ENCODE measurements at places on chromosomes 7 and 10. TPM values are rescaled to one million over a fixed set of nuclear protein-coding genes. Genes with fewer than 3 reads are reported as not detected.

The GOLGA7B gene
- polyA plus RNA-seq: not detected

GRCh38 chr10:61342858-61343572, 110.2 kb downstream of the TMEM26 start:
- DNase-seq: no peak

GRCh38 chr7:152909683-152910544, 150.4 kb downstream of the ACTR3B start:
- DNase-seq: no peak

DNA sequence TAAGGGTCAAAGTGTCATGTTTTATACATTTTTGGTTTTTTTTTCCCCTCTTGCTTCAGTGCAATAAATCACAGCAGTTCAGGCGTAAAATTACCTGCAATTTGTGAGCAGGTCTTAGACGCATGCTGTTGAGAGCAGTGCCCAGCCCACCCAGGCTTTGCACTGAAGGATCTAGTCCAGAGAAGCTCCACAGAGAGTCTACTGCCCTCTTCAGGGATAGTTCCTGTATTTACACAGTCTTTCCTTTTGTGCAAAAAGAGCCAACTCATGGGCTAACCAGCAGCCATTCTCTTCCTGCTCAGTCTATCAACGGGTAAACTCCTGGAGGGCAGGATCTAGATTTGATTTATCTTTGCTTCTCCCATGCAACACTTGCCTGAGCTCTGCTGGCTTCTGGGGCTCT, 82.2 kb upstream of the NAMPT start:
- DNase-seq: peak; percentile 83

DNA sequence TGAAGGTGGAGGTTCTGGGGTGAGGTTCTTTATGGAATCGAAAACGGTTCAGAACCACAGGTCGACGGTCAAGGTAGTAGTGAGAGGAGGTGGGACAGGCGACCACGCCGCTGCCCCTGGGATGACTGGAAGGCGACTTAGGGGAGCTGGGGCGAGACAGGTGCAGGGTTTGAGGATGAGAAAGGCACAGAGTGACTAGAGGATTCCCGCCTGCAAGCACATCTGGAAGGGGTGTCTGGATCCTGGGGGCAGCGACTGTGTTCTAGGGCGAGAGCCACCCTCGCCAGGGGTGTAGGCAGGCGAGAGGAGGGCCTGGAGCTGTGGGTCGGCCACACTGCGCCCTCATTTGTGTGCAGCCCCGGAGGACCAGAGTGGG, 468 bp upstream of the IRF5 start:
- no peak for DNase-seq

The ELFN1 gene
- not detected for polyA plus RNA-seq

The FRMPD2 gene
- polyA plus RNA-seq: not detected

The GSTO2 gene
- 0.16 TPM for polyA plus RNA-seq

DNA sequence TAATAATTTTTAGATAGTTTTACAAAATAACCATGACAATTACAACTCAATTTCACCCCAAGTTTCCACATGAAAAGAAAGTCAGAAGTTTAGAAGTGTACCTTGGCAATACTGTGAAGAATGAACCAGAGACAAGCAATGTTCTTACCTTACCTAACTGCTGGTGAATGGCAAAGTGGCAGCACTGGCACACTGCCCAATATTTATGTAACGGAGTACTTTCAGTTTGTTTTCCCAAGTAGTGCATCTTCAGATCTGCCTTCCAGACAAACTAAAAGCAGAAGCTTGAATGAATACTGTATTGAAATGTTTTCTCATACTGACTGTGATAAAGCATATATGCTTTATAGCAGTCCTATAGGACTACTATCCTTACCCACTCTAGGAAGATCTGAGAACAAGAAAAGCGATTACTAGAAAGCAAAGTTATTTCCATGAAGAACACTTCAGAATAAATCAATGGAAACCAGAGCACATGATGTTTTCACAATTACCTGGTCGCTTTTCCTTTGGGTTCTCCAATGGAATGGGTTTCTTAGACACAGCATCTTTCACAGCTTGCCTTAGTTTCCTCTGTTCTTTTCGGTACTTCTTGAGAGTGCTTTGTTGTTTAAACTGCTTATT, 1.5 kb downstream of the NOC3L start:
- DNase-seq: no peak

The GIMAP1 gene
- 11.4 TPM for polyA plus RNA-seq

DNA sequence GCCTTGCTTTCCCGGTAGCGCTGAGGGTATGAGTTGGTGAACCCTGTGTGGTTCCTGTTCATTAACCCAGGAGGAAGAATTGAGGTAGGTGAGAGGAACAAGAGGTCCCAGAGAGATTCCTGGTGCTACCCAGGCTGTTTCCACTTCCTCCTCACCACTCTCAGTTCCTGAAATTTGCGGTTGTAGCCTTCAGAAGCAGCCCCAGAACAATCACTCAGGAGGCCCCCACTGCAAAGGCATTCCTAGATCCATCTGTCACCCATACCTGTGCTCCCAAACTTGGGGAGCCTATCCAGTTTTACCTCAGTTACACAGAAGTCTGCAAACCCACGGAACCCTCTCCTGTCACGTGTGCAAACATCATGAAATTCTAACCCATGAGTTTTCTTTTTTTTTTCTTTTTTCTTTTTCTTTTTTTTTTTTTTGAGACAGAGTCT, 9.0 kb upstream of the PIP4K2A start:
- peak; percentile 87 for DNase-seq

- no peak for DNase-seq
Observed at GRCh38 chr10:80504897-80505465, 32.7 kb upstream of the SH2D4B start.

GRCh38 chr10:33493978-33494377, 159.5 kb upstream of the NRP1 start:
- DNase-seq: no peak

- DNase-seq: no peak
Observed at GRCh38 chr10:121444520-121445165, 153.6 kb downstream of the FGFR2 start.

DNA sequence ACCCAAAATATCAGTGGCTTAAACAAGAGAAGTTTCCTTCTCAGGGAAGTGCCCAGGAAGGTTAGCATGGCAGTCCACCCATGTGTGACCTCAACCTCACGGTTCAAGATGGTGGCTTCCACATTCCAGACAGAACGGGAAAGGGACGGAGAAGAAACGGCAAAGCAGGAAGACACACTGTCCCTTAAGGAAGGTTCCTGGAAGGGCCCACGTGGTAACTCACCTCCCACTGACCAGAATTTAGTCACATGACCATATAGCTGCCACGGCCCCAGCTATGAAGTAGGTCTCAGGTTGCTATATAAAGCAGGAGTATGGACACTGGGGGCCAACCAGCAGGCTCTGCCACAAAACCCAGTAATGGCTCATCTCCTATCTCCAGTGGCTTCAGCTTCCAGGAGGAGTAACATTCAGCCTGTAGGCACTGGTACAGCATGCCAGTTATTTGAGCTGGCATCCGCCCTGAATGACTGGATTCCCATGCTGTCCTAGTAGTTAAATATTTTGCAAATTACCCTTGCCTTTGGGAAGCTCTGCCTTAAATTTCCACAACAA, 278.5 kb upstream of the KLF14 start:
- DNase-seq: no peak

All from CD14-positive monocyte (primary cell).